Foreskin keratinocyte (primary cell): ENCODE measurements at places on chromosomes 11 and 22. TPM values are rescaled to one million over a fixed set of nuclear protein-coding genes. Genes with fewer than 3 reads are reported as not detected.

OR10V1 gene
- polyA plus RNA-seq = not detected in 2 replicates

ANO9 gene
- polyA plus RNA-seq = 23.1 and 31.2 TPM in 2 replicates

SPON1 gene
- polyA plus RNA-seq = not detected in 2 replicates

MB gene
- polyA plus RNA-seq = not detected in 2 replicates

MIOX gene
- 0.04 TPM in 1 of 2 replicates, not detected in the other for polyA plus RNA-seq

HBE1 gene
- polyA plus RNA-seq = not detected in 2 replicates

C11orf68 gene
- polyA plus RNA-seq = 63.3 and 69.0 TPM in 2 replicates

SAA1 gene
- 10.3 and 39.1 TPM in 2 replicates for polyA plus RNA-seq

C11orf16 gene
- polyA plus RNA-seq = not detected in 2 replicates

GPR83 gene
- polyA plus RNA-seq = not detected in 2 replicates

MMP11 gene
- polyA plus RNA-seq = 0.21 and 0.31 TPM in 2 replicates

C11orf21 gene
- polyA plus RNA-seq = not detected in 2 replicates

BACE1-AS gene
- 2.9 and 3.4 TPM in 2 replicates for polyA plus RNA-seq

PKP3 gene
- polyA plus RNA-seq = 149 and 165 TPM in 2 replicates

PHETA2 gene
- polyA plus RNA-seq = 6.6 and 7.0 TPM in 2 replicates

SLC37A4 gene
- polyA plus RNA-seq = 16.6 and 20.9 TPM in 2 replicates

ESAM gene
- polyA plus RNA-seq = not detected in 2 replicates

TRIM44 gene
- polyA plus RNA-seq = 8.4 and 10.4 TPM in 2 replicates

GLYAT gene
- polyA plus RNA-seq = not detected in 2 replicates

OR5AS1 gene
- polyA plus RNA-seq = not detected in 2 replicates

DAGLA gene
- polyA plus RNA-seq = 0.10 and 0.11 TPM in 2 replicates

CAPN5 gene
- 0.88 and 1.5 TPM in 2 replicates for polyA plus RNA-seq

DSCAML1 gene
- polyA plus RNA-seq = not detected in 2 replicates

MYBPC3 gene
- not detected in 2 replicates for polyA plus RNA-seq

HNRNPUL2 gene
- polyA plus RNA-seq = 36.4 and 45.1 TPM in 2 replicates

TMA7B gene
- polyA plus RNA-seq = not detected in 2 replicates

SCN4B gene
- polyA plus RNA-seq = 1.7 and 3.3 TPM in 2 replicates

ZP1 gene
- polyA plus RNA-seq = not detected in 2 replicates

VWCE gene
- polyA plus RNA-seq = 0.46 and 0.48 TPM in 2 replicates

LRP4 gene
- 4.2 and 5.0 TPM in 2 replicates for polyA plus RNA-seq

B3GAT3 gene
- 39.9 and 50.0 TPM in 2 replicates for polyA plus RNA-seq
